ENCODE measurements at places on chromosomes 6 and 20.

GRCh38 chr20:37566590-37567330 lies 39.1 kb upstream of the BLCAP start:
- DNase-seq, result no peak

- no peak for DNase-seq
These were observed 455.6 kb downstream of the PRKN start for GRCh38 chr6:162271922-162272321.

GRCh38 chr6:42961020-42961470 lies 491 bp downstream of the GNMT start:
- DNase-seq, result no peak

- no peak for DNase-seq
These were observed 3.0 kb downstream of the FNDC11 start for GRCh38 chr20:63556873-63557478.

DNA sequence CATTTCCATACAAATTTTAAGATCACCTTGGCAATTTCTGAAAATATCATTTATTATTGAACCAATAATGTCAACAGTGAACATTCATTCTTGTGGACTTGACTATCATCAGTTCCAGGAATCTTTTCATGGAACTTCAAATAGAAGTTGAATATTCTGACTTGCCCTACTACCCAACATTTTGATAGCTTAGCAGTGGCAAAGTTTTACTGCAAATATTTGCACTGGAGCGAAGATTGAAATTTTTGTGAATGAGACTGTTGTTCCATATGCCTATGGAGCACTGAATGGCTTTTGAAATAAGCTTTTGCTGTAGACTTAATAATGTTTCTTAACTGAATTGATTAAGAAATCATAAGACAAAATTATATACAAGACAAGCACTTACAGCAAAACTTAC lies 23.6 kb downstream of the BEND6 start:
- DNase-seq, result no peak

DNA sequence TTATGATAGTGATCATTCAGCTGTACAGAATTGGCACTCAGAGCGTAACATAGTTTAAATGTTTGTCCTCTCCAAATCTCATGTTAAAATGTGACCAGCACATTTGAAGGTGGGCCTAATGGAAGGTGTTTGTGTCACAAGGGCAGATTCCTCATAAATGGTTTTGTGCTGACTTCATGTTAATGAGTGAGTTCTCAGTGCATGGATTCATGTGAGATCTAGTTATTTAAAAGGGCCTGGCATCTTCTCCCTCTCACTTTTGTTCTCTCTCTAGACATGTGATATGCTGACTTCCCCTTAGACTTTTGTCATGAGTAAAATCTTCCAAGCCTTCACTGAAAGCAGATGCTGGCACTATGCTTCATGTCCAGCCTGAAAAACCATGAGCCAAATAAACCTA lies 452.4 kb upstream of the PTCHD4 start:
- no peak for DNase-seq

DNA sequence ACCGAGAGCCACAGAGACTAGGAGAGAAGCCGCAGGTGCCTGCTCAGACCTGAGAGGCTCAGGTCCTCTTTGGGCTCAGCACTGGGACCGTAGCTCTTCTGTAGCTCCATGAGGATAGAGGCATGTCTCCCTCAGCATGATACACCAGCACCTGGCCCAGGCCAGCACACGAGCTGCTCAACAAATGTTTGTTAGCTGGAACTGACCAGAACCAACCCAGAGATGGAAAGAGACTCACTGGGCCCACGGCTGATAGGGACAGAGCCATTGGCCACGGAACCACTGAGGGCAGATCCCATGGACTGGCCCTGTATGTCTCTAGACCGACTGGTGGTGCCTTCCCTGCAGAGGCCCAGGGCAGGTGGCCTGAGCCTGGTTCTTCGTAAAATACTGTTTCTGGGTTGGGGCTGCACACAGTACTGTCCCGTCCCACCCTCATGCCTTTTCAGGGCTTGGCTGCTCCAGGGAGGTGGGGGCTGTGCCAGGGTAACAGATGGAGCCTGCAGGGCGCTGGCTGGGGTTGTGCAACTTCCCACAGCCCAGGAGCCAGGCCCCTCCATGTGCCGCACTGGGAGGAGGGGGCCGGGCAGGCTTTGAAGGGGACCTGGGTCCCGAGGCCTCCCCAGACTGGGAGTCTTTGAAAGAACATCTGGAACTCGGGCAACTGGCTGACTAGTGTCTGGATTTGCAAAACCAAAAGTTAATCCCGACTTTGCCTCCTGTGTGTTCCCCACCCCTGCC lies 5.2 kb downstream of the C20orf204 start:
- no peak for DNase-seq

DNA sequence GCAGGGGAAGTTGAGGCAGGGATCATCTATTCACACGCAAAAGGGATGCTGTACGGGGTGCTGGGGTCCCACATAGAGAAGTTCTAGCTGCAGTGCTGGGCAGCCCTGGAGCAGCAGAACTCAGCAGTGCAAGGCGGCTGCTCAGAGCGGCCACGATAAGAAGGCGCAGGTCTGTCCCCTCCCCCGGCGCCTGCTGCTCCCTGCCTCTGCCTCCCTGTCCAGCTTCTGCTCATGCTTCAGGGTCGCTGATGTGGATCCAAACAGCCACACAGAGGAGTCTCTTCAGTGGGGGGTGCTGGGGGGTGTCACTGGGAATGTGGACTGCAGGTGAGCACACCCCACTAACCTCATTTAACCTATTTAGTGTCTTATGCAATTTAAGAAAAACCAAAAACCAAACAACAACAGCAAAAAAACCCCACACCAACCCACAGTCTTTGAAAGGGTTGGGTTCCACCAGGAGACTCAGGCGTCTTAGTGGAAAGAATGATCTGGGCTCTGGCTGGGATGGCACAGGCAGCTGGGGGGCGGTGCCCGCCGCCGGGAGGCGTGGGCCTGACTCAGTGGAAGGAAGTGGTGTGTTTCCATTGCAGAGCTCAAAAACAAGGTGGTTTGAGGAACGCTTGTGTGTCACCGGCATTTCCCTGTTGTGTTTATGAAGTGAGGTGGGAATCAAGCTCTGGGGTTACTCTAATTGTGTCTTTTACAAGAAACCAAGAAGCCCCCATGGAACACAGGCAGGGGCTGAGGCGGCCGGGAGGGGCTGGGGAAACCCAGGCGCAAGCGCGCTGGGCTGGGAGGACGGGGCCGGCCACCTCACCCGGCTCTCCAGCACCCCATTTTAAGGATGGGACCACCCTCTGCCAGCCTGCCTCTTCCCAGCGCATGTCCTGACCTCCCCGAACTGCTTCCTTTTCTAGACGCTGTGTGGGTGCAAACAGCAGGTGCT lies 55.1 kb downstream of the IRF4 start:
- no peak for DNase-seq

DNA sequence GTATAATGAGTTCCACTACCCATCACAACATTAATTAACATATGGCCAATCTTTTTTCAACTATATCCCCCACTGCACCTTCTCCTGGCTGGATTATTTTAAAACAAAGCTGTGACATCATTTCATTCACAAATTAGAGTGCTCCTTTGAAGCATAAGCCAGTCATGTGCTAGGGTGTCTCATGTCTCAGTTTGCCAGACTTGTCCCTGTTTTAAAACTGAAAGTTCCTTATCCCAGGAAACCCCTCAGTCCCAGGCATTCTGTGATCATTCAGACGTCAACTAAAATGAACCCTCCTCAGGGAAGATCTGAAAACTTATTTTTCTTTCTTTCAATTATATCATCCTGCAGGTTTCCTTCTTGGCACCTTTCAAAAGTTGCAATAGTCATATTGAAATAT lies 29.3 kb upstream of the LOC128125822 start:
- DNase-seq, result no peak

GRCh38 chr20:7195704-7196103 lies 428.2 kb downstream of the BMP2 start:
- DNase-seq, result no peak

DNA sequence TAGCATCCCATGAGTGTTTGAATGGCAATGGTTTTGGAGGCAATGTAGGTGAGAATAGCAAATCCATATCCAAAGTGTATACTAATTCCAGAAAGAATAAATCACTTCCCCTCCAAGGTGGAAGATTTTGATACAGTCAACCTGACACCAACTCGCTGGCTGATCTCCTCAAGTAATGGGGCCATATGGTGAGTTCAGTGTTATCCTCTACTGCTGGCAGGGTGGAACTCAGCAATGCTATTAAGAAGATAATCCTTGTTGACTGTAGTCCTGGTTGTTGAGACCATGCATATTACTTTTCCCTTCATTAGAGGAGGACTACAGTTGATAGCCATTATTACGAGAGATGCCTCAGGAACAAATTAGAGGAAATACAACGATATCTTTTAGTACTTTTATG lies 17.8 kb upstream of the HLA-DQB1 start:
- no peak for DNase-seq

- no peak for DNase-seq
These were observed 61.4 kb downstream of the WDR27 start for GRCh38 chr6:169640351-169640852.

- no peak for DNase-seq
These were observed 853.6 kb downstream of the C6orf118 start for GRCh38 chr6:164455835-164456234.

- no peak for DNase-seq
These were observed 48.8 kb downstream of the PRR18 start for GRCh38 chr6:166259296-166259977.

DNA sequence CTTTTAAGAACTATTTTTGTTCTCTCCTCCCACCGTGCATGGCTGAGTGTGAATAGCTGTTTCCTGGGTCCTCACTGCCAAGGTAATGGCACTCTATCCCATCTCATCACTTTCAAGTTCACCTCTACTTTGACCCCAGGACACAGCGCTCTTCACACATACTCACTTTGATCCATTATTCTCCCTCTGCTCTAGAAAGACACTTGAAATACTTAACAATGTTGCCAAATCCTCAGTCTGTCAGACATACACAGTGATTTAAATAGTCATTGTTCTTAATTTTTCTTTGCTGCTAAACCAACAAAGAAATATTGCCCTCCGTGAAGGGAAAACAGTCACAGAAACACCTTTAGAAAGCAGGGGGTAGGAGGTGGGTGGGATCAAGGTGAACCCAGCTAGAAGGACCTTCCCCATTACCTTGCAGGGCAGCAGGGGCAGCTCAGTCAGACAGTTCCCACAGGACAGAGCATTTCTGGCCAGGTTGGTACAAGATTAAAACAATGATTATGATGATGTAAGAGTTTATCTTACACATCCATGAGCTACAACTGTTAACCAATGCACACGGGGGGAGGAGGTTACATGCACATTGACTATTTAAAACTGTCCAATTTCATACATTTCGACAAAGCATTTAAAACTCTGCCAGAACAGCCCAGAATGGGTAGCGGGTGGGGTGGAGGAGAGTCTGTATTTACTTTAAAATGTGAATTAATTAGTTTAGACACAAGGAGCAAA lies 2.4 kb downstream of the SLC22A23 start:
- DNase-seq, result no peak

DNA sequence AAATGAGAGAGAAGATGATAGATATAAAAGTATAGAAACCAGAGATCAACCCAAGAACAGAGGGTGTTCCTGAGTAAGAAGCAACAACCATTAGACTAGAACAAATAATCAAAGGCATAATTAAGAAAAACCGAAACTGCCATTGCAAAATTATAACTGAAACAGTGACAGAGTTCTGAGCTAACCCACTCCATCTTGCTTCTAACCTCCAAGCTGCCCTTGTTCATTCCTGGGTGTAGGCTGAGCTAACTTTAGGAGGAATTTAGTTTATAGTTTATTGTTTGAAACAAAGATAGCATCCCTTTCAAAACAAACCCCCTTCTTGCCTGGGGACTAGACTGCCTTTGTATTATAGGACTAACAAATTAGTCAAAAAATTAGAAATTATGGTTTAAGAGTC lies 56.1 kb upstream of the PRND start:
- DNase-seq, result no peak

GRCh38 chr20:60262967-60263603 lies 304.9 kb downstream of the CDH26 start:
- no peak for DNase-seq

DNA sequence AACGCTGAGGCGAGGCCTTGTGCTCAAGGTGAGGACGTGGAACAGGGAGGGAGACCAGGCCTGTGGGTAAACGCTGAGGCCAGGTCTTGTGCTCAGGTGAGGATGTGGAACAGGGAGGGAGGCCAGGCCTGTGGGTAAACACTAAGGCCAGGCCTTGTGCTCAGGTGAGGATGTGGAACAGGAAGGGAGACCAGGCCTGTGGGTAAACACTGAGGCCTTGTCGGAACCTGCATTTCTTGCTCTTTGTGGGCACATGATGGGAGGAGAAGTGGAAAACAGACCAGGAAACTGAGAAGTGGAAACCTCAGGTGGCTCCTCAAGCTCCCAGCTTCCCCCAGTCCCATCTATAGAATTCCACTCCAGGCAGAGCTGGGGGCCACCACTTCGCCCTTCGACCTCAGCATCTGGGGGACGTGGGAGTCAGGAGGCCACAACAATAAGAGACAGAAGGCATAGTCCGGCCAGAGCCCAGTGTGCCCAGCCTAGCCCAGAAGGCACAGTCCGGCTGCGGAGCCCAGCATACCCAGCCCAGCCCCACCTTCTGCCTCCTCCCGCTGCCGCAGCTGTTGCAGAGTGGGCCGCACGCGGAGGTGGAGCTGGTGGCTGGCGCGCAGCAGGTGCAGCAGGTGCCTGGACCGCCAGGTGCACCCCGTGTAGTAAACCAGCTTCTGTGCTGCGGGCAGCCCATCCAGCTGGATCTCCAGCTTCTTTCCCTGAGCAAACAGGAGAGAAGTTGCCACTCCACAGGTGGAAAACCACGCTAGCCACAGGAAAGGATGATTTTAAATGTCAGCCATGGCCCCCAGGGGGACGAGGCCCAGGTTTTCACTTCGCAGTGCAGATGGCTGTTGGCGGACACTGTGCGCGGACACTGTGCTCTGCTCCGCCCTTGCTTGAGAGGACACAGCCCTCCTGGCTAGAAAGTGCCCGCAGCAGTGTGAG lies 17.5 kb downstream of the FRMD1 start:
- DNase-seq, result peak; percentile 65

- DNase-seq, result no peak
These were observed 19.1 kb upstream of the PCMTD2 start for GRCh38 chr20:64236137-64237088.

- DNase-seq, result no peak
These were observed 51.4 kb downstream of the TXLNB start for GRCh38 chr6:139240161-139241010.

- no peak for DNase-seq
These were observed 159.4 kb downstream of the FAXC start for GRCh38 chr6:99189823-99190721.

DNA sequence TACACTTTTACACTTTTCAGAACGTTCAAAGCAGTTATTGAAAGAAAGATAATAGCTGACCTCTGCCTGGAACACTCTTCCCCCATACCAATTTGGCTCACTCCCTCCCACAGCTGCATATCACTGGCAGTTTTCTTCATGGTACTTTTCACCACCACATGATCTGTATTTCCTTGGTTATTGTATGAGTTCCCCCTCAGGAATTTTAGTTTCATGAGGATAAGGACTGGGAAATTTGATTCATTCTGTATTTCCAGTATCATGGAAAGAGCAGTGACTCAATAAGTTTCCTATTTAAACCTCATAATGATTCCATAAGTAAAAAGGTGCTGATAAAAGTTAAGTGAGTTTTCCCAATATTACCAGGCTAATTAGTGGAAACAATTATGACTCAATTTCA lies 16.0 kb downstream of the HTR1B start:
- no peak for DNase-seq
